ENCODE measurements at places on chromosomes 4 and X.
A peak's percentile ranks its signal among the peaks of the same experiment; 100 is the strongest.

DNA sequence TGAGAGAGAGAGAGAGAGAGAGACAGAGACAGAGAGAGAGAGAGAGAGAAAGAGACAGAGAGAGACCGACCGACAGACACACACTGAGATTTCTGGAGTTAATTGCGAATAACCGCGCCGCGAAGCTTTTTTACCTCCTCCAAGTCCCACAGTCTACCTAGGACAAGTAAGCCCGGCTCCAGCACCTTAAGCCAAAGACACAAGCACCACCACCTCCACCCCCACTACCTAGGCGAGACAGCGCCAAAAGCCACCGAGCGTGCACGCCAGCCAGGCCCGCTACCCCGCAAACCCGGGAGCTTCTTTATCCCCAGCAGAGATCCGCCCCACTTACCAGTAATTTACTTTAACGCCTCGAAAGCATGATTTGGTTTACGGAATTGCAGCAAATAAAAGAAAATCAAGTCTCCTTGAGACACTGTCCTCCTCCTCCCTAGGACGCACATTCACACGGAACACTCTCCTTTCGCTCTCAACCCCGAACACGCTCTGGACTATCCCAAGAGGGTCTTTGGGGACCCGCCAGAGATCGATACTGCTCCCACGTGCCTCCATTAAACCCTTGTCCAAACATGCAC is 649.6 kb upstream of the DIPK2B start:
- DNase-seq: no peak

- no peak for DNase-seq
Measured at GRCh38 chr4:6217716-6218381, 17.5 kb upstream of the JAKMIP1 start.

GRCh38 chrX:76433219-76433618 is 5.7 kb downstream of the MAGEE1 start:
- no peak for DNase-seq

- DNase-seq: no peak
Measured at GRCh38 chr4:22988526-22988925, 295.8 kb downstream of the GBA3 start.

DNA sequence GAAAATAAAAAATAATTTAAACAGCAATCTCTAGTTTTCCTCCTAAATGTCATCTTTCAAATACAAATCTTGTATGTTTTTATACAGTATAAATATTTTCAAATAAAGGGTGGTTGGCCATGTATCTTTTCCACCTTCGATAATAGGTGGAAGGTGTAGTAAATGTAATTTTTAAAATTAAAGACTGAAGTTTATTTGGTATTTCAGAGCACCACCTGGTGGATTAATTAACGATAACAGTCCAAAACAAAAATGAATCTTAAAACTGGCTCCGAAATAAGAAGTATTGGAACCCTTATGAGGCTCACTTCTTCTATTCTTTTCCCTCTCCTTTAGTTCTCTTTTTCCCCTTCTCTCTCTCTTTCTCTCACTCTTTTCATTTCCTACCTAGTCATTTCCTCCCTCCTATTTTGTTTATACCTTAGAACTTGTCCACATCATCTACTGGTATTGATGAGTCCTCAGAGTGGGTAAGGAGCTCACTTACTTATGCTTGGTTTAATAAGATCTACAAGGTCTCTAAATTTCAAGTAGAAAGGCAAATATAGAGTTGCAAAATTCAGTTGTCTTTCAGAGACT is 82.9 kb upstream of the EXOC1L start:
- DNase-seq: peak; percentile 18

DNA sequence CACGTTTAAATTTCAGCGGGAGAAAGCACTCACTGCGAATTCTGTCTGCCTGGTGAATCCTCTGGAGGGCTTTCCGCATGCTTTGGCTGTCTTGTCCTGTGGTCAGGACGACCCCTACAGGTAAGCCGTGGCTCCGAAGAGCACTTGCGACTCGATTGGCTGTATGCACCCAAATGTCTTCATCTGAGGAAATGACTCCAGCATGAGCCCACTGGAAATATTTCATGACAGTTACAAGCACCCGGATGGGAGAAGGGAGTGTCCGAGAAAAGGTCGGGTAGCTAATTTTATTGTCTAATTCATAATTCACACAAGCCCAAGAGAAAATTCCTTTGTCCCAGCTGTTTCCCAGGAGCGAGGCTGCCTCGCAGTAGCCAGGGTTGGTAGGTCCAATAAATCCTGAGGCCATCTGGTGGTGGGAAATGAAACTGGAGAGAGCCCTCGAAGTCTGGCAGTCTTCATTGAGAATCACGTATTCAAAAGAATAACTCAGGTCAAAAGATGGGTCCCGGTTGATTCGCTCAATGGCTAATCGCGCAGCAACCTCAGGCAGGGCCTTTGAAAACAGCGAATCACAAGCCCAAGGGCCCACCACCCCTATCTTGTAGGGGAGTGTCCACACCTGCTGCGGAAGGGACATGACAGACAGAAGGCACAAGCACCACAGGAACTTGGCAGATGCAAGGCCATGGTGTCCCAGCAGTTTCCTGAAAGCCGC is 6.6 kb downstream of the GUCY2F start:
- peak; percentile 58 for DNase-seq

GRCh38 chr4:13920111-13920875 is 292.8 kb upstream of the BOD1L1 start:
- no peak for DNase-seq

GRCh38 chr4:42843694-42844093 is 48.8 kb upstream of the GRXCR1 start:
- DNase-seq: no peak

- DNase-seq: no peak
Measured at GRCh38 chr4:155696726-155697125, 30.1 kb downstream of the GUCY1A1 start.

GRCh38 chr4:123259676-123260646 is 136.6 kb upstream of the SPRY1 start:
- no peak for DNase-seq

- DNase-seq: peak; percentile 44
Measured at GRCh38 chr4:166091912-166092510, 219.0 kb downstream of the TLL1 start.

DNA sequence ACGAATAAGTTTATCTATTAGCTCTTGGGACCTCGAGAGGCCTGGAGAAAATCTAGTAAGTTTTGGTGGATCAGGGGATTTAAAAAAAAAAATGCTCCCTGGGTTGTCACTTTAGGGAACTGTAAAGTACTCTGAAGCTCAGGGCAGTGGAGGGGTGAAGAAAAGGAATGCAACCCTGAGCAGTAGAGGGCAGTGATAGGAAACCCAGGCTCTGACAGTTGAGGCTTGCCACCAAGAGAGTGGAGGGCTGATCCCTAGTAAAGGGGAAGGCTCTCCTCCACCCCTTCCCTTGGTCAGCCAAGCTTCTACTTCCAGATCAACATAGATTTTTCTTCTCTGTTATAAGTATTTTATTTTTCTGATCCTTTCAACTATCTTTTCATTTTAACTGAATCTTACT is 73.1 kb downstream of the FBXO8 start:
- DNase-seq: no peak

DNA sequence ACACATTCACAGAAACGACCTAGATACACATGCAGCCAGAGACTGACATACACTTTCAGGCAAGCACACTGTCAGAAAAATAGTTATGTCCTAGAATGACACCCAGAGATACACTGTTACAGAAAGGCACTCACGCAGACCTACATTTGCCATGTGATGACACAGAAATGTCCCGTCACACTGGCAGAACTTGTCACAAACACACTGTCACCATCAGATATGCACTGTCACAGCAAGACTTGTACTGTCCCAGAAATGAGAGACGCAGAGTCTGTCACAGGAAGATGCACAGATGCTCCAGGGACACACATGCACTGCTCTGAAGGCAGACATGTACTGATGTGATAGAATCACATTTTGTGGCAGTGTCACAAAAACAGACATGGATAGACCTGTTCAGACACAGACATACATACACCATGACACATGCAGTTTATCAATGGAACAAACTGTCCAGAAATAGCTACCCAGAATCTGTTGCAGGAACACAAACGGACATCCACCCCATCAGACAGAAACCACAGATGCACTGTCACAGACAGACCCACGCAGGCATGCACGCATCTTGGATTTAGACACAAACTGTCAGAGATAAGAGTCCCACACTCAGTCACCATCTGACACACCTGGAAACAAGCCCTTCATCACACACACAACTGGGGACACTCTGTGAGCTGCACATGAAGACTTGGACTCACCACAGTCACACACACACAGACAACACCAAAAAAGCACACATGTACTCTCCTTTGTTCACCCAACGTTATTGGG is 1.3 kb upstream of the PIM2 start:
- no peak for DNase-seq

Data from GM03348 (cell line).